ENCODE measurements at places on chromosomes 3 and 15.

DNA sequence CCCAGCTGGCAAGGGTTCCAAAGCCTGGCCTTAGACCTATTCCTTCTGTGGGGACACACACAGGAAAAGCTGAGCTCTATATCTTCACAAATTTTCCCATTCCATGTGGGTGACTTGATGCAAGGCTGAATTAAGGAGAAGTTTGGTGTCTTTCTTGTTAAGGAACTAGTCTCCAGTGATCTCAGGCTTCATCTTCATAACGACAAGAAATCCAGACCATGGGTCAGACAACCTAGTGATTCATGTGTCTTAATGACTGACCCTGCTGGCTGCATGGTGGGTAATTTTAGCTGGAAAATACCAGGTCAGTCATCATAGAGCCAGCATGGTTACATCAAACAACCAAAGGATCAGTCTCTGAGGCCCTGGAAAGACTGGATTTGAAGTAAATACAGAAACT is 112.7 kb upstream of the SLC4A7 start:
- no peaks in the 10 kb centered on the region for H3K36me3 ChIP-seq
- H3K4me1 ChIP-seq, result peaks cover 47% of the 10 kb centered on the region
- no peaks in the 10 kb centered on the region for H3K27me3 ChIP-seq
- no peak overlapping the region for H3K27ac ChIP-seq
- no peak for DNase-seq

GRCh38 chr15:100241572-100242482 is 99.9 kb downstream of the ADAMTS17 start:
- no peak for DNase-seq
- no peak overlapping the region for H3K27ac ChIP-seq
- H3K4me3 ChIP-seq, result no peak overlapping the region
- no peaks in the 10 kb centered on the region for H3K27me3 ChIP-seq
- peaks cover 37% of the 10 kb centered on the region for H3K4me1 ChIP-seq
- H3K36me3 ChIP-seq, result no peaks in the 10 kb centered on the region

GRCh38 chr3:26590919-26591484 is 31.6 kb upstream of the LRRC3B start:
- no peak overlapping the region for H3K4me3 ChIP-seq
- no peaks in the 10 kb centered on the region for H3K27me3 ChIP-seq
- no peaks in the 10 kb centered on the region for H3K4me1 ChIP-seq
- no peaks in the 10 kb centered on the region for H3K36me3 ChIP-seq
- DNase-seq, result no peak

DNA sequence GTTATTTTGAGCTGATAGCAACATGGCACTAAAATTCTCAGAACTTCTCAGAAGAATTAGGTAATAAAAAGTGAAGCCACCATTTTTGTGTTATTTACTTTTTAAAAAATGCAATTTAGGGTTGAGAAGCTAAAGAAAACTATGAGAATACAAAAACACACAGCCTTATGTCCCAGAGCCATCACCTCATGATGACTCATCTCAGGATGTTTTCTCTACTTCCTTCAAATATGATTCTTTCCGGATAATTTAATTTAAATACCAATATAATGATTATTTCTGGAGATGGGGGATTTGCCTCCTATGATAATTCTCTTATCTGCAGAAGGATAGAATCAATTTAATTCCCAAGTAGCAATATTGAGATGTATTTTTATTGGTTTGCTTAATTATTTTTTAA is 105.6 kb upstream of the BFSP2 start:
- no peak for DNase-seq
- no peaks in the 10 kb centered on the region for H3K27me3 ChIP-seq
- H3K27ac ChIP-seq, result no peak overlapping the region
- H3K4me3 ChIP-seq, result no peak overlapping the region
- H3K36me3 ChIP-seq, result no peaks in the 10 kb centered on the region

- no peak for DNase-seq
- H3K4me3 ChIP-seq, result no peak overlapping the region
- H3K4me1 ChIP-seq, result peaks cover 9% of the 10 kb centered on the region
- no peaks in the 10 kb centered on the region for H3K36me3 ChIP-seq
- H3K27me3 ChIP-seq, result peaks cover 56% of the 10 kb centered on the region
Measured at GRCh38 chr3:128551867-128552266, 58.9 kb upstream of the GATA2 start.

- DNase-seq, result no peak
- no peaks in the 10 kb centered on the region for H3K27me3 ChIP-seq
- peaks cover 75% of the 10 kb centered on the region for H3K4me1 ChIP-seq
- no peak overlapping the region for H3K4me3 ChIP-seq
- peaks cover 15% of the 10 kb centered on the region for H3K36me3 ChIP-seq
Measured at GRCh38 chr15:85750319-85751290, 44.1 kb downstream of the KLHL25 start.

DNA sequence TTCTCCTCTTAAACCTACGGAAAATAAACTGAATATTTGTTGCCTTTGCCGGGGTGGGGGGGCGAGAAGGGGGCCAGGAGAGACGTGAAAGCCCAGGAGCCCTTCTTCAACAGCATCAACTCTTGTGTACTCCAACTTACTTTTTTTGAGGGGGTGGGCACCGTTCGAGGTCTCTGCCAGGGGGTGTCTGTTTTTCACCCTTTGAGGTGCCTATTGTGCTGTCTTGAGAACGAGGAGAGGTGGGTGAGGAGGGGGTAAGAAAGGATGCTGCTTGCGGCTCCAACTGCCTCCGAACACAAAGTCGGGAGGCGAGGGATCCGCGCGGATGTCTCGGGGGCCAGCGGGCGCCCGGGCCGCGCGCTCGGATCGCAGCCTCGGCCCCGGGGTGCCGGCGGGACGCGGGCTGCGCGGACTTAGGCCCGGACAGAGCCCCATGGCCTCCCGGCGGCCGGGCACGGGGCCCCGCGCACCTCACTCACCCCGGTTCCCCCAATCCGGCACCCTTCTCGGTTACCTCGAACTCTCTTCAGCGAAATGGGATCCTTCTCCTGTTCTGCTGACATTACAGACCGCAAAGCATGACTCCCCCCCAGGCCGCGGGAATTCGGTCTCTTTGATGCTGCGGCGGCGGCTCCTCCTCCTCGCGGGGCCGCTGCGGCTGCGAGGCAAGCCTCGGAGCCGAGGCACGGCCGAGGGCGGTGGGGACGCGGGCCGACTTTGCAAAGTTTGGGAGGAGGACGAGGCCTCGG is 650 bp downstream of the PYGO1 start:
- no peaks in the 10 kb centered on the region for H3K4me1 ChIP-seq
- H3K27me3 ChIP-seq, result no peaks in the 10 kb centered on the region
- H3K36me3 ChIP-seq, result no peaks in the 10 kb centered on the region
- H3K27ac ChIP-seq, result peak overlapping the region; percentile 80
- H3K4me3 ChIP-seq, result peak overlapping the region; percentile 80

GRCh38 chr15:99238849-99239248 is 10.5 kb downstream of the TTC23 start:
- peaks cover 63% of the 10 kb centered on the region for H3K36me3 ChIP-seq
- DNase-seq, result no peak
- H3K4me1 ChIP-seq, result no peaks in the 10 kb centered on the region
- no peaks in the 10 kb centered on the region for H3K27me3 ChIP-seq

GRCh38 chr15:26261413-26261812 is 398.3 kb upstream of the ATP10A start:
- no peak overlapping the region for H3K4me3 ChIP-seq
- no peaks in the 10 kb centered on the region for H3K4me1 ChIP-seq
- no peaks in the 10 kb centered on the region for H3K27me3 ChIP-seq
- no peak overlapping the region for H3K27ac ChIP-seq
- no peak for DNase-seq

DNA sequence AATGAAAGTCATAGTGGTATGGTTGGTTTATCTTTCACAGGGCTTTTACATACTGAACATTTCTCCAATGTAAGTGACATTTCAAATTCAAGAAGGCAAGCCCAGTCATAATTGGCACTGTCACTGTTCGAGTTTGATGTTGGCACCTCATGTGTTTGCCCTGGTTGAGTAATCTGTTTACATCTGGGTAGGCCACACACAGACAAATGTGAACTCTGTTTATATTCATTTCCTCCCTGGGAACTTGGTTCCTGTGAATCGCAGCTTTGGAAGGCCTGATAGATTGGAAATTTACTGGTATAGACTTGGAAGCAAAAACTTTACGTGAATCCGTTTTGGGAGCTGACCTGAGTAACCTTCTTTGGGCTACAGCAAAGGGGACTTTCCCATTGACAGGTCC is 395.2 kb upstream of the AZI2 start:
- H3K36me3 ChIP-seq, result no peaks in the 10 kb centered on the region
- peaks cover 10% of the 10 kb centered on the region for H3K4me1 ChIP-seq

DNA sequence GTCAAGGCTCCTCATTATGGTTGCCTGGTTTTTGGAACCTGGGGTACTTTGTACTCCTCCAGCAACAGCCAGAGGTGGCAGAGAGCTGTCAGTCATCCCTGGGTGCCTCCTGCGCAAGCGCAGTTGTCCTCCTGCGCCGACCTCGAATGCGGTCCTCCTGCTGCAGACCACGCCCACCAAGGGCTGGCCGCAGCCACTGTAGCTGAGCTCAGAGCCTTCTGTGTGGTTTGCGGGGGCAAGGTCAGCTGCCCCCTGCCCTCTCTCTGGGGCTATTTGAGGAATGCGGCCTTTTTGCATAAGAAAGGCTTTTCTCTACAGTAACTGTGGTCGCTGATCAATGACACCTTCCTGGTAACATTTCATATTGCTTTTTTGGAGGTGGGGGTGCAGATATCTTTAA is 131.3 kb upstream of the SNRPN start:
- no peak overlapping the region for H3K4me3 ChIP-seq
- no peak overlapping the region for H3K27ac ChIP-seq
- peaks cover 4% of the 10 kb centered on the region for H3K27me3 ChIP-seq
- no peak for DNase-seq
- no peaks in the 10 kb centered on the region for H3K36me3 ChIP-seq
- no peaks in the 10 kb centered on the region for H3K4me1 ChIP-seq

GRCh38 chr15:95591270-95591669 is 739.2 kb upstream of the NR2F2 start:
- no peak overlapping the region for H3K4me3 ChIP-seq
- H3K4me1 ChIP-seq, result no peaks in the 10 kb centered on the region
- H3K27me3 ChIP-seq, result no peaks in the 10 kb centered on the region
- DNase-seq, result no peak

GRCh38 chr3:57951066-57951882 is 56.9 kb upstream of the FLNB start:
- H3K4me1 ChIP-seq, result peaks cover 37% of the 10 kb centered on the region
- peak overlapping the region; percentile 54 for H3K27ac ChIP-seq
- DNase-seq, result no peak
- H3K27me3 ChIP-seq, result no peaks in the 10 kb centered on the region
- H3K4me3 ChIP-seq, result no peak overlapping the region

DNA sequence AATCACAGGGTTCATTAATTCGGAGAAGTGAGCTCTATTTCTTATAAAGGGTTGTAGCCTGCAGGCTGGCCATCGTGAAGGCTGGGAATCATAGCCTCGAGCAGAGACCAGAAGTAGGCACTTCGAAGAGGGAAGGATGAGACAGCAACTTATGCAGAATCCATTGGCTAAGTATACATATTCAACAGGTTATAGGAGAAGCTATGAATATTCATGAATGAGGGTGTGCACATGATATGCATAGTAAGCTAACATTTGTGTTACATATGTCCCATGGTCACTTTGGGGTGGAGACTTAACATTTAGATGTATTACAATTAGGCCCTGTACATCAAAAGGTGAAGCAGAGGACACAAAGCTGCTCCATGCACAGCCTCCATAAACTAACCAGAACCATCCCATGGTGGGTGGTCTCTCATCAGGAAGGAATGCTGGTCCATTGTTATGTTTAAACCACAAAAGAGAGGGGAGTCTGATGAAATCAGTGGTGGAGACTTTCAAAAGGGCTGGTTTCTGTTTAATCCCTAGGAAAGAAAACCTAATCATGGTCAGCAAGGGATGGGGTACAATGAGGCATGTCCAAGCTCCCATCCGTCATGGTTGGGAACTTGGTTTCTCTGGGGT is 80.8 kb upstream of the FHIT start:
- H3K27ac ChIP-seq, result no peak overlapping the region
- H3K36me3 ChIP-seq, result no peaks in the 10 kb centered on the region

GRCh38 chr15:97955529-97955928 is 5.0 kb upstream of the ARRDC4 start:
- no peaks in the 10 kb centered on the region for H3K27me3 ChIP-seq
- no peaks in the 10 kb centered on the region for H3K36me3 ChIP-seq
- no peak overlapping the region for H3K4me3 ChIP-seq
- H3K4me1 ChIP-seq, result no peaks in the 10 kb centered on the region

DNA sequence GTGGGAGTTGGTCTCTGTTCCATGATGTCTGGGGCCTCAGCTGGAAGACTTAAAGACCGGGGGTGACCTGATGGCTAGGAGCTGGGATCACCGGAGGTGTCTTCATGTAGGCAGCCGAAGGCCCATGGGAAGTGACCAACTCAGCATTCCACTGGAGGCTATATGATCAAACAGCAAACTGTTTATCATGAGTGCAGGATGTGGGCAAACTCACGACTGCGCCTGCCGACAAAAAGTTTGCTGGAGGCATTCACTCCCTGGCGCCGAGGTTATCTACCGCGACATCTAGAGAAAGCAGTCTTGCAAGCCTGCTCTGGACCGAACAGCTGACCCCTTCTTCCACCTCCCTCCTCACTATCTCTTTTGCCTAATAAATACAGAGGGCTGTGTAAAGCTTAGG is 62.7 kb upstream of the NR2C2 start:
- H3K4me3 ChIP-seq, result no peak overlapping the region
- H3K27ac ChIP-seq, result no peak overlapping the region
- no peaks in the 10 kb centered on the region for H3K27me3 ChIP-seq
- no peaks in the 10 kb centered on the region for H3K4me1 ChIP-seq
- no peak for DNase-seq

DNA sequence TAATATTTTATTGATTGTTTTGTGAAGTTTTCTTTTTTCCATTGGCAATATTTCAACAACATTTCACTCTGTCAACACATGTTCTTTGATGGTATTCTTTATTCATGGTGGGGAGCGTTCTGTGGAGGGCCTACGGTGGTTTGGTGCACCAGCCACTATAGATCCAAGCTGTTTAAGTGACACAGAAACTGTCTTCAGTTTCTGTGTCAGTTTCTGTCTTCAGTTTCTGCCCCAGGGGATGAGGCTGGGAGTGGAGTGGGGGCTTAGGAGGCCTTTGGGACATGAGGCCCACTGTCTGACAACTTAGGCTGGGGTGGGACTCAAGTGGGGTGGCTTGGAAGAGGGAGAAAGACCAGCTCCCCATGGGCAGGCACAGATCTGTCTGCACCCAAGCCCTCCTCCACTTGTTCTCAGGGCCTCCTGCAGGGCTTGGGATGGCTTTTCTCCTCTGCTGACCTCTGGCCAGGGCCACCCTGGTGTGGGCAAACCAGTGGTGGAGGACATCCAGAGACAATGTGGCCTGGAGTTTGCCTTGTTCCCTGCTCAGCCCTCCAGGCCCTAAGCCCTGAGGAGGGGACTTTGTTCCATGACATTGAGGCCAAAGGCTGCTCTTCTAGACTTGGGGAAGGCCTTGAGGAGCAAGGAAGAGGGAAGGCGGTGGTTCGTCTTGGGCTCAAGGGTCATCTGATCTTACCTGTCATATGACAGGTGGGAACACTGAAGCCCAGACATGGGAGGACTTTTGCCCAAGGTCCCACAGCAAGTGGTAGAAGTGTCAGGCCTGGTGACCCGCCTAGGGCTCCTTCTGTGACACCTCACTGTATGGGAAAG is 60.3 kb upstream of the SMAD6 start:
- no peak for DNase-seq
- H3K27ac ChIP-seq, result no peak overlapping the region
- no peak overlapping the region for H3K4me3 ChIP-seq
- no peaks in the 10 kb centered on the region for H3K27me3 ChIP-seq

- DNase-seq, result no peak
- peak overlapping the region; percentile 53 for H3K27ac ChIP-seq
- no peak overlapping the region for H3K4me3 ChIP-seq
- peaks cover 87% of the 10 kb centered on the region for H3K4me1 ChIP-seq
- H3K36me3 ChIP-seq, result no peaks in the 10 kb centered on the region
Measured at GRCh38 chr3:69095636-69096035, 10.9 kb downstream of the ARL6IP5 start.

GRCh38 chr3:78130741-78131290 is 1090.9 kb downstream of the ROBO2 start:
- no peak for DNase-seq
- no peak overlapping the region for H3K4me3 ChIP-seq
